ENCODE measurements at places on chromosomes 7 and 10.

GRCh38 chr7:83130623-83131545 lies 31.8 kb downstream of the PCLO start:
- peak; percentile 81 for DNase-seq

- no peak for DNase-seq
Measured at GRCh38 chr7:132817949-132818348, 241.7 kb upstream of the PLXNA4 start.

- no peak for DNase-seq
Measured at GRCh38 chr10:98029149-98030092, 1.0 kb downstream of the CRTAC1 start.

- no peak for DNase-seq
Measured at GRCh38 chr7:30731581-30731980, 20.4 kb upstream of the INMT start.

DNA sequence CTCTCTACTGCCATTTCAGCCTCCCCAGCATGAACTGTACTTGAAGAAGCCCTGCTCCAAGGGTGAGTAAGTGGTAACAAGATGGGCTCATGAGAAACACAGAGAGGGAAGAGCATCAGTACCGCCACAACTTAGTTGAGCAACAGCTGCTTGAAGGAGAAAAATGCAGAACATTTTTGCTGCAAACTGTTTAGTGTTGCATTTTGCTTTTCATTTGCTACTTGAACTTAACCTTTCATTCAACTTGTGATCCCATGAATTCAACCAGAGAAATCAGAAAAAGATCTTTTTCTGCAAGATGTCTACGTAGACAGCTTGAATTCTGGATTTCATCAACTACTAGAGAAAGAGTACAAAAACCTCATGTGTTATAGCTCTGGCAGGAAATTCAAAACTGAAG lies 40.7 kb downstream of the ANK3 start:
- no peak for DNase-seq

DNA sequence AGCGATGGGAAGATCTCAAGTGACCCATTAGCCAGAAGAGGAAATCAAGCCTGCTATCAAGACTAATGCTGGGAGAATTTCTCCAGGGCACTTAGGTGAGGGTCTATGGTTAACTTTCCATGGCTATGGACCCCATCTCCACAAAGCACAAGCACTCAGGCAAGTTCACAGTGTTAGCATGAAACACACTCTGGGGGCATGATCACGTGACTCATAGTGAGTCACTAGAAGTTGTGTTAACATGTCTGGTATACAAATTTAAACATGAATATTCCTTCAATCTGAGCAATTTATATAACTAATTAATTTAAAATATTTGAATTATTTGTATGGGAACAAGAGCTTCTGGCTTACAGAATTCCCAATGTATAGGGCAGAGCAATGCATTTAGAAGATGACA lies 131.8 kb downstream of the FAM204A start:
- DNase-seq: no peak

GRCh38 chr10:42985436-42986316 lies 91.2 kb upstream of the RET start:
- DNase-seq: no peak

- no peak for DNase-seq
Measured at GRCh38 chr7:126213876-126214275, 1038.9 kb downstream of the GRM8 start.

DNA sequence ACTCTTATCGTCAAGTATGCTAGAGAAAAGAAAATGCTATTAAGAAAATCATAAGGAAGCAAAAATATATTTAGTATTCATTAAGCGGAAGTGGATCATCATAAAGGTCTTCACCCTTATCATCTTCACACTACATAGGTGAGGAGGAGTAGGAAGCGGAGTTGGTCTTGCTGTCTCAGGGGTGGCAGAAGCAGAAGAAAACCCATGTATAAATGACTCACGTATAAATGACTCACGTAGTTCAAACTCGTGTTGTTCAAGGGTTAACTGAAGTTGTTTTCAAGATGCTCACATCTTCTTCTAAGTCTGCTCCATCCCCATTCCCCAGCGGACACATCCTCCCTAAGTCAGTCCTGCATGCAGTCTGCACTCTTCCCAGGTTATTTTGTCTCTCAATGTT lies 72.4 kb downstream of the SFMBT2 start:
- DNase-seq: no peak

DNA sequence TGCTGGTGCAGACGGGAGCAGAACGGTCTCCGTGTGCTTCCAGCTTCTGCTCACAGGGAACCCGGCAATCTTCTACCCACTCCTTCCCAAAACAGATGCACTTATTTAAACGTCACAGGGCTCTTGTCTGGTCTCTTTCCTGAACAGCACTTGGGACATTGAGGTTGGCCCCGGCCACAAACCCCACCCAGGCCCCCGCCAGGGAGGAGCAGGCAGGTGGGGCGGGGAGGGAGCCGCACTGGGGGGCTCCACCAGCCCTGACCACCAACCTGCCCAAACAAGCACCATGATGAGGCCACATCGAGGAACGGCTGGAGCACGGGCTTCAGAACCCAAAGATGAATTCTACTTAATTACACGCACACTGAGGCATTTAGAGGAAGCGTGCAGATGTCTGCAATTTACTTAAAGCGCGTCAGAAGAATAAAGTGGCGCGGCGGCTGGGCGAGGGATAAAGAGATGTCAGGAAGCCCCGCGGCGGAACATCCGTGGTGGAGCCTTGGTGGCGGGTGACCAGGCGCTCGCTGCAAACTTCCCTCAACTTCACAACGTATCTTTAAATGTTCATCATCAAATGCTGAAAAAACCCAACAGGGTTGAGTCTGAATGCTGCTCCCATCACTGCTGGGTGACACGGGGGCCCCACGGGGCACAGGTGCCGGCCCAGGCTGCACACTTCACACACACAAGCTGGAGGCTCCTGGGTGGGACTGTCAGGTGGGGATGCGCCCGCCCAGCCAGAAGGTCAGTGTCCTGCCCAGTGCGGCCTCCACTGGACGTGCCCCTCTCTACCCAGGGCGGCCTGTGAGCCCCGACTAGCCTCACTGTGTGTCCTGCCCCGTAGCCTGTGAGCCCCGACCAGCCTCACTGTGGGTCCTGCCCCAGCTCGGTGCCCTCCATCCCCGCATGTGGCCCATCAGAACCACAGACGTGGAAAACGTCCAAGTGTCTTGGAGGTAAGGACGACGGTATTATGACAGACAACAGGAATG lies 279.2 kb downstream of the MAD1L1 start:
- DNase-seq: no peak

- no peak for DNase-seq
Measured at GRCh38 chr7:99210265-99210970, 2.5 kb upstream of the KPNA7 start.
